NCI-H2081 (cell line): ENCODE measurements at places on chromosomes 13 and 19.

- no peak for DNase-seq
These were observed 618 bp downstream of the TMEM38A start for GRCh38 chr19:16661480-16662034.

- peak; percentile 1 for DNase-seq
These were observed 198.3 kb downstream of the NBEA start for GRCh38 chr13:35140321-35140720.

- no peak for DNase-seq
These were observed 64.4 kb downstream of the B3GLCT start for GRCh38 chr13:31264151-31264550.

- DNase-seq = no peak
These were observed 33.8 kb upstream of the MEDAG start for GRCh38 chr13:30872276-30872594.

- no peak for DNase-seq
These were observed 146.2 kb downstream of the TNFRSF19 start for GRCh38 chr13:23716401-23716800.

- DNase-seq = no peak
These were observed 2747.8 kb downstream of the PCDH9 start for GRCh38 chr13:64482373-64482772.

- no peak for DNase-seq
These were observed 111.5 kb upstream of the HTR2A start for GRCh38 chr13:47008318-47008717.

GRCh38 chr13:111093634-111094033 is 21.5 kb upstream of the ARHGEF7 start:
- DNase-seq = no peak

DNA sequence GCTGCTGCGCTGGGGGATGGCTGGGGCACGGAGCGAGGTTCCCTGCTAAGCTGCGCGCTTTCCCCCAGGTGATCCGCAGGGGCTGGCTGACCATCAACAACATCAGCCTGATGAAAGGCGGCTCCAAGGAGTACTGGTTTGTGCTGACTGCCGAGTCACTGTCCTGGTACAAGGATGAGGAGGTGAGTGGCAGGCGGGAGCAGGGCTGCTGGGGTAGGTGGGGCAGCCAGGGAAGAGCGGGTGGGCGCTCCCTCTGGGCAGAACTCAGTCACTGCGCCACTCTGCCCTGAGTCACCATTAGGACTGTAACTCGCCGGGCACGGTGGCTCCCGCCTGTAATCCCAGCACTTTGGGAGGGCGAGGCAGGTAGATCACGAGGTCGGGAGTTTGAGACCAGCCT is 23.8 kb downstream of the TMED1 start:
- no peak for DNase-seq

- DNase-seq = no peak
These were observed 1.4 kb upstream of the SAMD1 start for GRCh38 chr19:14091813-14092462.

DNA sequence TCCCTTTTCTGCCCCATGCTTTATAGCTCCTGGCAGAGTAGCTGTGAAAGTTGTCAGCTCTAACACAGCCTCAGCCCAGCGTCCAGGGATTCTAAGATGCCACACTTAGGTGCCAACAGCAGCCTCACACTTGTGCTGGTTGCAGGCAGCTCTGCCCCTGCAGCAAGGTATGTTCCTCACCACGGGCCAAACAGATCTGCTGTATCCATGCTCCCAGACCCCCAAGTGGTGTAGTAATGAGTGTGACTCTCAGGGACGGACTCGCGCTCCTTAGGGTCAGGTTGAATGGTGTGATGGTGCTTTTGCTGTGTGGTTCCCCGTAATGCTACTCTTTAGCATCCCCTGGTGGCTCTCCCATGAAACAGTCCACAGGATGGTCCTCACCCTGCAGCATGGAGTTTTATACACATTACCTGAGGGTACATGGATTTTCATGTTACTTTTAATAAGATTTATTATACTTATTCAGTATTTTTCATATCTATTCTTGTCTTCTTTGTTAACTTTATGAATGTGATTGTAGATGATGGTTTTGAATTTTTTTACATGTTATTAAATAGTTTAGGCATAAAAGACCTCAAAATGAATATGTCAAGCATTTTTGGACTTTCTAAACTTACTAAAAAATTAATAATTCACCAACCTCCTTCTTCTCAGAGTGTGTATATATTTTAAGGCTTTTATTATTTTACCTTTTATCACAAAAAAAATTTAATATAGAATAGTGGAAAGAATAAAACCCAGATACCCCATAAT is 232.5 kb downstream of the SLC7A1 start:
- DNase-seq = peak; percentile 41

- DNase-seq = no peak
These were observed 2.9 kb upstream of the HTR2A start for GRCh38 chr13:46899801-46900200.

DNA sequence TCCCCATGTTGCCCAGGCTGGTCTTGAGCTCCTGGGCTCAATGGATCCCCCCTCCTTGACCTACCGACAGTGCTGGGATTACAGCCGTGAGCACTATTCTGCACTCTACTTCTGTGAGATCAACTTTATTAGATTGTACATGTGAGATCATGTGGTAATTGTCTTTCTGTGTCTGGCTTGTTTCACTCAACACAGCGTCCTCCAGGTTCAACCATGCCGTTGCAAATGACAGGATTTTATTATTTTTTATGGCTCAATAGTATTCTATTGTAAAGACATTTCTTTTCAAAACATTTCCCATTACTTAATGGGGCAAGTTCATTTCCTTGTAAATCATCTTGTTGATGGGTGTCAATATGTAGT is 1.5 kb upstream of the OBI1 start:
- DNase-seq = no peak

- DNase-seq = no peak
These were observed 65.6 kb downstream of the UFM1 start for GRCh38 chr13:38415233-38415632.

DNA sequence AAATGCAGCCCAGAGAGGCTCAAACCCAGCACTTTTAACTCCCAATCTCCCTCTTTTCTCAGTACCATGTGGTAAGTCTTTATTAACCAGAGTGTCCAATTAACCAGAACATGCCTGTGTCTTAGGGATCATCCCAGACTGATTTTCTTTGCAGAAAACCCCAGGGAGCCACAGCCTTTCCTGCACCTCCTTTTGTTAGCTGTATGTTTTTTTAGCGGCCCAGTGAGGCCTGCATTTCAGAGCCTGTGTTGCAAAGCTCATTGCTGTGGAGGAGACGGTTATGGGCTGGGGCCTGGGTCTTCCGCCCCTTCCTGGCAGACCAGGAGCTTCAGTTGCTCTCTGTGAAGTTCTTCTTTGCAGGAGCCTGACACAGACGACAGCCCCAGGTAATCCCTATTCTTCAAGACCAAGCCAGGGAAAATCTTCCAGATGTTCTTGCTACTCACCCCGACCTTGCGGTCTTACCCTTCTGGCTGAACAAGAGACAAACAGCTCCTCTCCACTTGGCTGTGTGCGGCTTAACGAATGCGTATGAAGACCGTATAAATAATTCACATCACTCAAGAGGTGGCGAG is 70.7 kb upstream of the TSHZ3 start:
- no peak for DNase-seq

DNA sequence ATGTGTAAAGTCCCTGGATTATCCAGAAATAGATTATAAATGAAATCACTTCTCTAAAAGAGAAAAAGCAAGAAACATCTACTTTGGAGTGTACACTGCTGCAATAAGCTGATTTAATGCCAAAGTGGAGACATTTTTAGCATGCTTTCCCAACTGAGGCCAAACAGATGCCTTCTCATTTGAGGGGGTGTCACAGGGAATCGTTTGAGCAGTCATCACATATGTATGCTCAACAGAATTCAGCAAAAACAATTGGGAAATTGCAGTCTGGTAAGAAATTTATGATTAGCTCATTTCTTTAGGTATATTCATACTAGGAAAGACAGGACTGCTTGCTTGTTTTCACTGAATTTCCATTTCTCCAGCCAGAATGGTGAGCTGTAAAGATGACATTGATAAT is 27.3 kb upstream of the TPP2 start:
- no peak for DNase-seq

DNA sequence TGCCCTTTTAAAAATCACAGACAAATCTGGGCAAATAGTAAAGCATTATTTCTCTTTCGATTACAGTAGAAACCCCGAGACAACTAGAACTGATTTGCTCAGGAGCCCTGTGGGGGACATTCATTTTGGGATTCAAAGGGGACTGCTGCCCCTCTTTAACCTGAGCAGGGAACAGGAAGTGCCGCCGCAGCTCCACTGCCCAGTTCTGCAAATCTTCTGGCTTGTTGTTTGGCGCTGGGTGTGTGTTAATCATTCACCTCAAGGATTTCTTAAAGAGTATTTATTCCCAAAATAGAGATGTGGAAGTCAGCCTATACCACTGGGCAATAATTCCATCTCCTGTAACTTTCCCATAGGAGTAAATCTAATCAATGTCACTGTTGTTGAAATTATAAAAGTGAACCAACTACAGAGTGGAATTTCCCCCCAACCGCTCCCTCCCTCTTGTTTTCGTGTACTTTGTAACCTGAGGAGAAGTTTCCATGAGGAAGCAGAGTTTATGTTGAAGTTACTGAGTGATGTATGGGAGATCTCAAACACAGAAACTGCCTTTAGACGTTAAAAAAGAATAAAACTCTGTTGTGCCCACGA is 515.8 kb downstream of the KLF12 start:
- DNase-seq = no peak

- DNase-seq = no peak
These were observed 125.8 kb upstream of the TMTC4 start for GRCh38 chr13:100800283-100800875.

DNA sequence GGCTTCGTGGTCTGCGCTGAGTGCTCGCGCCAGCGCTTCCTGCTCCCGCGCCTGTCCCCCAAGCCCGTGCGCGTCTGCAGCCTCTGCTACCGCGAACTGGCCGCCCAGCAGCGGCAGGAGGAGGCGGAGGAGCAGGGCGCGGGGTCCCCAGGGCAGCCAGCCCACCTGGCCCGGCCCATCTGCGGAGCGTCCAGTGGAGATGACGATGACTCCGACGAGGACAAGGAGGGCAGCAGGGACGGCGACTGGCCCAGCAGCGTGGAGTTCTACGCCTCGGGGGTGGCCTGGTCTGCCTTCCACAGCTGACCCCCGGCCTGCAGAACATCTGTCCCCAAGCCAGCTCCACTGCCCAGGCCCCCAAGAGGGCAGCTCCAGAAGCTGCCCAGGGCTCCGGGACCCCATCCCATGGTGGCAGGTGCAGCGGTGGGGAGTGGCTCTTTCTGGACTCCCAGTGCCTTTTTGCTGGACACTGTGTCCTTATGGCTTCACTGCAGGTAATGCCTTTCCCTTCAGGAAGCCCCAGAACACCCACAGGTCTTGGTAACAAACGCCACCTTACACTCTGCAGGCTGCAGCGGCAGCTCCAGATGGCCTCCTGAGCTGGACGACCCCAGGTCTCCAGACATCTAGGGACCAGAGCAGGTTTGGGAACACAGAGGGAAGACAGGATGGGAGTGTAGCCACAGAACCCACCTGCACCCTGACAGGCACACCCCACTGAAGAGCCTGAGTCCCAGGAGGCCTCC is 9.3 kb downstream of the PLEKHF1 start:
- no peak for DNase-seq

GRCh38 chr19:800360-801029 is 3.2 kb downstream of the PTBP1 start:
- DNase-seq = no peak

DNA sequence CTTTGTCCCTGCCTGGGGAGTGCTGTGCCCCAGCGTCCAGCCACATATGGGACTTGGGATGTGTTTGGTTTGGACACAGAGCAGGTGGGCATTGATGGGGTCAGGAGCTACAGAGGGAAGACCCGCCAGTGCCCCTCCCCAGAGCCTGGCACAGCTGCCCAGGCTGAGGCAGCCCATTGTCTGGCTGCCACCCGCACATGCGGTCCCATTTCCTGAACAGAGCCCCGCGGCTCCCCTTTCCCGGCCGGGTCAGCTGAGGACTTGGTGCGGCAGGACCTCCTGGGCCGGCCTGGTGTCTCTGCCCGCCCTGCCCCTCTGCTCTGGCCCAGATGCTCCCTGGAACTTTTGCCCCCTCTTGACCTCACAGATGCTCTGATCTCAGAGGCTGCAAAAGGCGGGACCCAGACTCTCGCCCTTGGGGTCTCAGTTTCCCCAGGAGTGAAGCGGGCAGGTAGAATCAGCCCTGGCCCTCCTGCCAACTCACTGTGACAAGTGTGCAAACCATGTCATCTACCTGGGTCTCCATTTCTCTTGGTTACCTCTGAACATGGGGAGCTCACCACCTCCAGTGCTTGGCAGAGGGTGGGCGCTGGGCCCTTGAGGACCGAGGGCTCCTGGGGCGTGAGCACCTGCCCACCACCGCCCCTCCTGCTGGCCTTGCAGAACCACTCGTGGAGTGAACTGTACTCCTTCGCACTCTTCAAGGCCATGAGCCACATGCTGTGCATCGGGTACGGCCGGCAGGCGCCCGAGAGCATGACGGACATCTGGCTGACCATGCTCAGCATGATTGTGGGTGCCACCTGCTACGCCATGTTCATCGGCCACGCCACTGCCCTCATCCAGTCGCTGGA is 17.8 kb downstream of the HCN2 start:
- DNase-seq = no peak

GRCh38 chr13:51360489-51360888 is 21.0 kb downstream of the SERPINE3 start:
- DNase-seq = no peak

DNA sequence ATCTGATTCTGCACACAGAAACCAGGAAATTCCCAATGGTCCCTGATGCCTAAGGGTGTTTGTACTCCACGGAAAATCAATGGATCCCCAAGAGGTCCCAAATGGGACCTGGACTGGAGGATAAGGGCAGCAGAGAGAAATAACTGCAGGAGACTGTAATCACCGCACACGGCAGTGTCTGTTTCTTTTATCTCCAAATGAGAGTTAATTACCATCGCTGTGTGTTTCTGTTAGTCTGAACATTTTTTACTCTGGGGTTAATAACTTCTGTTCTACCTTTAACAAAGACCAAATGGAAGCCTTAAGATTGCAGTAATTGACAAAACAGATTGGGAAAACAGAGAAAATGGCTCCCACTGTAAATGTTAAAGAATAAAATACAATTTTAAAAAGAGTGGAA is 320.9 kb downstream of the DCLK1 start:
- peak; percentile 89 for DNase-seq

DNA sequence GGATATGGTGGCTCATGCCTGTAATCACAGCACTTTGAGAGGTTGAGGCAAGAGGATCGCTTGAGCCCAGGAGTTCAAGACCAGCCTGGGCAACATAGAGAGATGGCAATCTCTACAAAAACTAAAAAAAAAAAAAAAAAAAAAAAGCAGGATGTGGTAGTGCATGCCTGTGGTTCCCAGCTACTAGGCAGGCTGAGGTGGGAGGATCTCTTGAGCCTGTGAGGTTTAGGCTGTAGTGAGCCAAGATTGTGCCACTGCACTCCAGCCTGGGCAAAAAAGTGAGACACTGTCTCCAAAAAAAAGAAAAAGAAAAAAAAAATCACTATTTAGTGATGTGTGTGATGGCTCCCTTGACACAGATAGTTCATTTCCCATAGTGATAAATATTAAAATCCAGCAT is 365.0 kb upstream of the NBEA start:
- DNase-seq = no peak

GRCh38 chr13:48542581-48543341 is 9.9 kb upstream of the RCBTB2 start:
- peak; percentile 49 for DNase-seq

- DNase-seq = no peak
These were observed 172.7 kb upstream of the ZNF507 start for GRCh38 chr19:32172566-32173160.
